ENCODE measurements at places on chromosomes 6 and 20.

DNA sequence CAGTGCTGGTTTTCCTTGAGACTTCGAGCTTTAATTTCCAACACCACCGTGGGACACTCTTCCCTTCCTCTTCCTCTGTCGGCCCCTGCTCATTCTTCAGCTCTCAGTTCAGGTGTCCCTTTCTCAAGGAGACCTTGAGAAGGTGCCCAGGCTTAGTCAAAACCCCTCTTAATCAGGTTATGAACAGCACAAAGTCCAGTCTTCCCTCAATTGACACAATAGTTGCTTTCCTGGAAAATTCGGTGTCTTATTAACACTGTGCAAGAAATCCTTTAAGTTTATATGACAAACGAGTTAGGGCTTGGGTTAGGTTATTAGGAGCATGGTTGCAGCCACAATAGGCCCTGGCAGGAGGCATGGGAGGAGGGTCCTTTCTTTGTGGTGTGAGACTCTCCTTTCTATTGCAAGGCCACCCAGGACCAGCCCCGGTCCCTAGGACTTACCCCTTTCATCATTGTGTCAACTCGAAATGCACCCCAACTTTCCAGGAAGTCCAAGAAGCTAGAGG is 1.5 kb upstream of the NSFL1C start:
- no peak for DNase-seq

DNA sequence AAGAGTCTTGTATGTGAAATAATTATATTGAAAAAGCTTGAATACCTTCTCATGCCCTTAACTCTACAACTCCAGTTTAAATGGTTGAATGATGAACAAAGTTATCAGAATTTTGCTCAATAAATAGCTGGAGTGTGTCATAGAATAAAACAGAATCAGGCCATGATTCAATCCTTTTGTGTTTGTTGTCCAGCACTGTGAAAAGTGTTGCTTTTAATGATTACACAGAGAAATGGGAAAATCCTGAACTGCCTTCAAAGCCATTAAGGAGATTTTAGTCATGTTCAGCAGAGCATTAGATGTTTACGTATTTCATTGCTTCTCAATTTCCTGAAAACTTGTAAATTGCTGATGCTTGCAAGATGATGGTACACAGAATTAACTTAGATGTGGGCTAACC is 262.9 kb upstream of the BTBD3 start:
- DNase-seq = no peak

DNA sequence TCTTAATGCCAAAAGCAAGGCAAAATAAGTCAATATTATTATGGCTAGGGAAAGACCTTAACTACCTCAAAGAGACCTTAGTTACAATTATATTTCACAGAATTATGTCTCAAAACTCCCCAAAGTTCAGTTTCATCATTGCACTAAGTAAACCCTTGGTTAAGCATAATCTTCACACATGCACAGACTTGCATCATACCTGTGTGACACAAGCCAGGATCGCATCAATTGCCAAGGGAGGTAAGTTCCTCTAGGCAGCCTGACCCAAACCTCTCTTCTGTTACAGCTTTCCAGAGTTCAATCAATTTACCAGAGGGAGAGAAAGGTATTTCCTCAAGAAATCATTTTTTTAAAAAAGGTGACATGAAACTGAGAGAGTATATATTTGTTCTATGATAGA is 31.9 kb upstream of the PRSS35 start:
- DNase-seq = no peak

- no peak for DNase-seq
These were observed 285.8 kb upstream of the TBX18 start for GRCh38 chr6:85050149-85050548.

DNA sequence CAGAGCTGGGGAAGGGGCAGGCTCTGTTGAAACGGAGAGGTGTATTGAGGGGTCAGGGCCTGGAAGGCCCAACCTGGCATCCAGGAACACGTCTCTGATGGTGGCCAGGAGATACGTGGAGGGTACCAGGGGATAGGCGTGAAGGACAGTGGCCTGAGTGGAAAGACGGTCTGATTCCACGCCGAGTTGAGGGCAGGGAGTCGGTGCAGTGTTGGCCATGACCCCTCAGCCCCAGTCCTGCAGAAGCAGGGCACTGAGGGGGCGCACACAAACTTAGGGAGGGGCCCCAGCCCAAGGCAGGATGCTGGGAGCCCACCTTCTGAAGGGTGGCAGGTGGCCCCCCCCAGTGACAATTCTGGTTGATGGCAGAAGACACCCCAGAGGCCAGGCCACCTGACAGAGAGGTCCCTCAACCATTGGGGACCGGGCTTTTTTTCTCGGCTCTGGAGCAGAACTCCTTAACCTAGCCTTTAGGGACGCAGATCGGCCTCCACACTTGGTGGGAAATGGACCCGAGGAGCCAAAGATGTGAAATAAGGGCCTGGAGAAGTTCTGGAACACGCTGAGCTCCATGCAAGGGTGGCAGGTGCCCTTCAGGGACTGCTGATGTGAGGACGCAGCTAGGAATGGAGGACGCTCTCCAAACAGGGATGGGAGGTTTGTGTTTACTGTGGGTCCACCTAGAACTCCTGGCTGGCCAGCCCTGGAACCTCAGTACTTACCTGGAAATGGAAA is 91.0 kb downstream of the TMEM242 start:
- peak; percentile 49 for DNase-seq

Data from suprapubic skin (tissue), 4 donors.